ENCODE measurements at places on chromosomes 6 and 20. TPM values are rescaled to one million over a fixed set of nuclear protein-coding genes. Genes with fewer than 3 reads are reported as not detected.

Gene KHDC3L
- total RNA-seq: not detected

Gene EDN1
- 2.8 TPM for total RNA-seq

Gene PKHD1
- total RNA-seq: 0.11 TPM

Gene DSN1
- 42.4 TPM for total RNA-seq

Gene FOXS1
- not detected for total RNA-seq

Gene WFDC6
- total RNA-seq: not detected

Gene CDKN1A
- 669 TPM for total RNA-seq

Gene SLC22A7
- total RNA-seq: not detected

Gene GTSF1L
- total RNA-seq: not detected
